Heart left ventricle (tissue), 16 donors: ENCODE measurements at places on chromosomes 12 and 14. TPM values are rescaled to one million over a fixed set of nuclear protein-coding genes. Genes with fewer than 3 reads are reported as not detected.

The KRT79 gene
- not detected for total RNA-seq

The SOAT2 gene
- total RNA-seq, result not detected

The CD69 gene
- 0.16 TPM for total RNA-seq

GRCh38 chr12:52666471-52666870 is 13.7 kb downstream of the KRT1 start:
- DNase-seq, result no peak

- no peak for DNase-seq
Measured at GRCh38 chr12:19144287-19144686, 14.8 kb downstream of the PLEKHA5 start.

- DNase-seq, result peak; percentile 8
Measured at GRCh38 chr12:91778938-91779400, 366.7 kb downstream of the BTG1 start.

GRCh38 chr14:81260732-81261131 is 40.0 kb upstream of the GTF2A1 start:
- no peak for DNase-seq

DNA sequence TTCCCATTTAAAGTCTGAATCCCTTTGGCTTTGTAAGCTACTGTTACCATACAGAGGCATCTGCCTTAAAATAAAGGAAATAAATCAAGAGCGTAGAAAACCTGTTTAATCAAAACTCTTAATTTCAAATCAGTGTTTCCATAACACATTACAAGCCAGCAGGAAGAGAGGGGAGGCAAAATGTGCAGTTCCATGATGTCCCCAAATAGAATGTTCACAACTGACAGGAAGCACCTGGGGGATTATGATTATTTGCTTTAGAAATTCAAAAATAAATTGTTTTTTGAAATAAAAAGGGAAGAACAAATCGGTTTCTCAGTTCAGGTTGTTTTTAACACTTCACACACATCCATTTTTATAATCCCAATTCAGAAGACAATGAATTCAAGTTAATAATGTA is 21.4 kb downstream of the SOCS2 start:
- no peak for DNase-seq

DNA sequence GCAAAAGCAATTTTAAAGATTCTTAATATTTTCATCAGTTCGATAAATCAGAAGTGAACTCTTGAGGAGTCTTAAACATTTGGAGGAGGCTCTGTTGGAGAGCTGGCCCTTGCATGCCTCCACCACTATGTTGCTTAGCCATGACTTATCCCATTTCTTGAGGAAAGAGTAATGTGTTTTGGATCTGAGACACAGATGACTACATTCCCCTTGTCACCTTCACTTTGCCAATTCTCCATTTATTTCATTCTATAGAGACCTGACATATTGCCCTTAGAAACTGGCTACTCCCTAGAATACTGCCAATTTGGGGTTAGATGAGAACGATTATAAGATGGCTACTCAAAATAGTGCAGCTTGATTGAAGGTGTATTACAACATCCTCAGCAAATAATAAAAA is 157.4 kb upstream of the TMEM260 start:
- no peak for DNase-seq

- DNase-seq, result no peak
Measured at GRCh38 chr12:95582230-95583058, 31.2 kb upstream of the USP44 start.
